ENCODE measurements at places on chromosomes 7 and 10.

GRCh38 chr10:11131112-11131639 is 113.5 kb downstream of the CELF2 start:
- no peak for DNase-seq

GRCh38 chr7:31398815-31399214 is 58.3 kb upstream of the NEUROD6 start:
- DNase-seq, result no peak

GRCh38 chr10:44105696-44106095 is 279.2 kb downstream of the CXCL12 start:
- no peak for DNase-seq

- DNase-seq, result no peak
Measured at GRCh38 chr7:158501393-158502067, 86.1 kb downstream of the PTPRN2 start.

- no peak for DNase-seq
Measured at GRCh38 chr7:98831641-98832221, 38.1 kb downstream of the TMEM130 start.

GRCh38 chr10:70940834-70941568 is 52.6 kb upstream of the PCBD1 start:
- DNase-seq, result no peak

- peak; percentile 90 for DNase-seq
Measured at GRCh38 chr7:66296001-66296521, 90.9 kb downstream of the TPST1 start.

DNA sequence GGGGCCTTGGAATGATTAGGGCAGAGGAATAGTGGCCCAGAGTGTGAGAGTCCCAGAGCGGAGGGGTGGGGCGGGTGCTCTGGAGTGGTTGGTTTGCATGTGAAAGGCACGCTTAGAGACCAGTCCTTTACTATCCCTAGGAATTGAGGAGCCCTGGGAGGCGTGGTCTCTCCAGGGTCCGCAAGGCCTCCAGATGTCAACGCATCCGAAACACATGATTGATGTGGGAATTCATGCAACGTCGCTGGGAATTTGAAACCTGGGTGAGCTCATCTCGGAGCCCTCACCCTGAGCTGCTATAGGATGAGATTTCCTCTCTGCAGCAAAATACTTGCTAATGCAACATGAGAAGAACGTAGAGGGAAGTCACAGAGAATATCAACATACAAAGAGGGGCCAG is 51.2 kb downstream of the NPTX2 start:
- DNase-seq, result no peak

GRCh38 chr7:136877990-136878389 is 9.5 kb downstream of the CHRM2 start:
- DNase-seq, result no peak

DNA sequence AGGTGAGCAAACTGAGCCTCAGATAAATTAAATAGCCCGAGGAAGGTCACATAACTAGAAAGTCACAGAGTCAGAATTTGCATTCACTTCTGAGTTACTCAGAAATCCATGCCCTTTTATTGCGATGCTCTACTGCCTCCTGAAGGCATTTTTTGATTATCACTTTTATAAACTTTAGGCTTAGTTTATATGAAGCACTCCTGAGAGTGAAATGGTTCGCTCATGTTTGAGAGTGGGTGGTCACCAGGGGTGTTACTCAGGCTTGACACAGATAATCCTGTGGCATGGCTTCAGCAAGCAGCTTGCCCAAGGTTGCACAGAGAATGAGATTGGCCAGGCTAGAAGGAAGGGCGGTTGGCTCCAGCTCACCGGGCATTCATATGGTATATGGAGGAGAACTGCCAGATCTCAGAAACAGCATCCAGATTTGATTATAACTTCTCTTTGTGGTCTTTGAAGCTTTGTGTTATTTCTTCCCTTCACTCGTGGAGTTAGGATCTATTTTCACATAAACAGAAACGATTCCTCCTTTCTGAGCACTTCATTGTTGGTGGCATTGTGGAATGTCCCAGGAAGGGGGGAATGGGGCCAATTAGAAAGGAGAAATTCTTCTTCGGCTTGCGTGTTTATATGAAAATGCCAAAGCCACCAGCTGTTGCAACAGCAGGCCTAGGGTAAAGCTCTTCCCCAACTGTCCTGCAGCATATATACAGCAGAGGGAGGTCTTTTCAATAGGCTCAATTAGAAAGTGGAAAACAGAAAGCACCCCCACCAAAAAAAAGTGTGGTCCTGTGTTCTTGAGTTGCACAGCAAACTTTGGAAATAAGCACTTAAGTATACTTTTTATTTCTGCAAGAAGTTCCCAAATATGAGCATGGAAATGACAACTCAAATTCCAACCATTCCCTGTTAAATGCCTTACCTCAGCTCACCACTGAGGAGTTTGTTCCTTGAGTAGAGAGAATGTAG is 628.8 kb downstream of the SUGCT start:
- peak; percentile 91 for DNase-seq

DNA sequence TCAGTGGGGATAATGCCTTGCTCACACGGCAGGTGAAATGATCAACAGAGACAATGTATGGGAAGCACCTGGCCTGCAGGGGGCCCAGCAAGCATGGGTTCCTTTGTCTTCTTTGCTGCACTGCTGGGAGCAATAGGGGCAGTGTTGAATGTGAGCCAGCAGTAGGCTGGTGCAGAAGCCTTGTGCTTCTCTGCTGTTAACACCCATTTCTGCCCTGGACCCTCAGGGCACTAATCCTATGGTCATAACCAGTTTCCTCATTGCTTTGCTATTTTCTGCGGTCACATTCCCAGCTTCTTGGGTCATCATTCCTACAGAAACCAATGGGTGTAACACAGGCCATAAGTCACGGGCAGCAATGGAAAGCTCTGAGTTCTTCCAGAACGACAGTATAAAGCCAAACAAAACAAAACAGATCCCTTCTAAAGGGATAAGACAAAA is 10.9 kb upstream of the LGI1 start:
- DNase-seq, result peak; percentile 95

DNA sequence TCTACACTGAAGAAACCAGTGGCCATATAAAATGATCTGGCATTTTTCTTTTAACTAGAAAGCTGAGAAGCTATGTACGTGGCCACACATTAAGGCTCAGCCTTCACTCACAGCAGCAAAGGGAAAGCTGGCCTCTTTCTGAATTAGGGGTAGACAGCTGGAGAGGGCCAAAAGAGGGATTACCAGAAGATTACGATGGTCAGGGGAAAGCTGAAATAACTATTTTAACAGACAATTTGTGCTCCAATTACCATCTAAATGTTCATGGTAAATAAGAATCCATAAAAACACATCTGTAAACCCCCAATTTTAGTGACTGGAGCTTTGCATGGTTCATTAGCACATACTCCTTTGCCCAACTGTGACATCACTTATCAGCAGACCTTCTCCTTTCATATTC is 314.3 kb downstream of the HPSE2 start:
- no peak for DNase-seq

DNA sequence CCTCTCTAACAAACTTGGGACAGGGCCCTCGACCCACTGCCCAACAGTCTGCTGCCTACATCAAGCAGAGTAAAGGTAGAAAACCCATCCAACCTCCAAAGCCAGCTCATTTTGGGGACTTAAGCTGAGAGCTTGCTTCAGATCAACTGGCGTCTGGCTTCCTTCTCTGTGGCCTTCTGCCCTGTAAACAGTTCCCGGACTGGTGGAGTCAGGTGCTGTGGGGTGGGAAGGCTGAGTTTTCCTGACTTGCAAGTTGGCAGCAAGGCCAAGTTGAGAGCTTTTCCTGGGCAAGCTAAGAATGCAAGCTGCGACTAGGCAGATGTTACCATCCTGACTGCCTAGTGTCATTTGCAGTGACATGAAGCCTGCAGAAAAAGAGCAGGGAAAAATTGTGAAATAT is 3.7 kb downstream of the GALNT17 start:
- DNase-seq, result no peak

DNA sequence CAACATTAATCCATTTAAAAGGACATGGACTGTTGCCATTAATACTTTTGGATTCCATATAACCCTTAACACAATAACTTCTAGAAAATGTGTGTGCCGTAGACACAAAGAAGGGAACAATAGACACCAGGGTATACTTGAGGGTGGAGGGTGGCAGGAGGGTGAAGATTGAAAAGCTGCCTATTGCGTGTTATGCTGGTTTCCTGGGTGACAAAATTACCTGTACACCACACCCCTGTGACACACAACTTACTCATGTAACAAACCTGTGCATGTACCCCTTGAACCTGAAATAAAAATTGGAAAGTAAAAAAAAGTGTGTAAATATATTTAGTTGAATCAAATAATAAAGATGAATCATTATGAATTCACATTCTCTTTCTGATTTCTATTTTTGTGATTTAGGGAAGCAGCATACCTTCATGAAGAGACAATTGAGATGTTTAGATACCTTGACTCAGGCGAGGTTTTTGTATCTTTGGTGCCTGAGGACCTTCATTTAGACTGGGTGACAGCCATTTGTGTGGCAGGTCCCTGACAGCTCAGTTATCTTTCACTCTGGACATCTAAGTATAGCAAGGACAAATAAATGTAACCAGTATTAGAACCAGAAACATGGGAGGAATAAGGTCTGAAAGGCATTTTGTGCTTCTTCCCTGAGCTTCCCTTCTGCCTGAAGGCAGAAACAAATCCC is 28.7 kb downstream of the GIMAP8 start:
- DNase-seq, result no peak
